ENCODE measurements at places on chromosomes 2 and 18. TPM values are rescaled to one million over a fixed set of nuclear protein-coding genes. Genes with fewer than 3 reads are reported as not detected.

- H3K4me3 ChIP-seq: peak overlapping the region; percentile 37
- peaks cover 8% of the 10 kb centered on the region for H3K4me1 ChIP-seq
- peaks cover 6% of the 10 kb centered on the region for H3K27me3 ChIP-seq
These were observed 629 bp downstream of the PRELID3A start for GRCh38 chr18:12408247-12408869.

MYOM1 gene
- total RNA-seq: 1,331 TPM

GRCh38 chr2:46158661-46159060 is 138.5 kb upstream of the EPAS1 start:
- H3K4me3 ChIP-seq: no peak overlapping the region
- no peak for DNase-seq
- no peak overlapping the region for H3K27ac ChIP-seq
- H3K27me3 ChIP-seq: no peaks in the 10 kb centered on the region

NABP1 gene
- total RNA-seq: 2.9 TPM

DNA sequence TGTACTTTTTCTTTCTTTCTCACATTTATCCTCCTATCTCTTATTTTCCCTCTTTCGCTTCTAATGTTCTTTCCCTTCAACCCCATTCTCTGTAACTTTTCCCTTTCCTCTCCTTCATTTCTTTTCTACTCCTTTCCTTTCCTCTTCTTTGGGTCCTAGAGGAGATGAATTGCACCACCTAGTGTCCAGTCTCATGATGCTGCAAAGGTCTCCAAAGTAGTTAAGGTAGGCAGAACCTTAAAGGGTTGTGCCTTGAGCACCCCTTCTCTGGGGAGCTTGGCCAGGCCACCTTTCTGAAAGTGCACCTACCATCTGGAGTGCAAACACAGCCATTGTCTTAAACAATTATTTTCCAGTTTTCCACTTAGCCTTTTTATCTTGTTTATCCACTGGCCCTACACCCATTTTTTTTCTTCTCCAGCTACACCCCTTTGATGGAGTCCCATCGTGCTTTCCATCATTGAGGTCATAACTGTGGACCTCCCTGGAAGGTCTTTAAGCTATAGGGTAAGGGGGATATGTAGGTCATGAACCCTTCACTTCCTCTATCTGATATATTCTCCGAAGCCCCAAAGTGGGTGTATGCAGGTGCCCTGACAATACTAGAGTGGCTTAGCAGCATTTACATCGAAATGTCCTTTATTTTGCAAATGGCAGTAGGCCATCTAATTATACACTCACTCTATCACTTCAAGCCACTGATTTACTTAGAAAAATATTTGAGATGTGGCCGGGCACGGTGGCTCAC is 155.9 kb downstream of the ESCO1 start:
- H3K27ac ChIP-seq: no peak overlapping the region
- no peaks in the 10 kb centered on the region for H3K27me3 ChIP-seq
- H3K36me3 ChIP-seq: no peaks in the 10 kb centered on the region

DNA sequence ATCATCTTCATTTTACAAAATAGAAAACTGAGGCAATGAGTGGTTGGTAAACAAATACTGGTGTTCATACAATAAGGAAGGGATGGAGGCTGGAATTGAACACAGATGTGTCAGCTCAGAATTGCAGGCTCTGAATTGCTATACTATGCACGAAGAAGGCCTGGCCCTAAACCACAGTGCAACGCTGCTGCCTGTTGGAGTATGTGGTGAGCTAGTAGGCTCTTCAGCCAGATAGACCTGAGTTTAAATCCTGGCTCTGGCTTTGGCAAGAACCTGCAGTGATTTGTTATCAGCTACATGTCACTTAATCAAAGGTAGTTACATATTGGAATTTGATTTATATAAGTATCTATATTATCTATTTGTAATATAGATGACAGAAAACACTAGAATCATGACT is 1602.4 kb upstream of the CELF4 start:
- no peaks in the 10 kb centered on the region for H3K36me3 ChIP-seq
- no peaks in the 10 kb centered on the region for H3K4me1 ChIP-seq
- no peak overlapping the region for H3K27ac ChIP-seq
- H3K27me3 ChIP-seq: no peaks in the 10 kb centered on the region

- no peak for DNase-seq
- H3K27me3 ChIP-seq: no peaks in the 10 kb centered on the region
- H3K36me3 ChIP-seq: no peaks in the 10 kb centered on the region
- no peaks in the 10 kb centered on the region for H3K4me1 ChIP-seq
- H3K4me3 ChIP-seq: no peak overlapping the region
These were observed 592.7 kb upstream of the VRK2 start for GRCh38 chr2:57453945-57454344.

DNA sequence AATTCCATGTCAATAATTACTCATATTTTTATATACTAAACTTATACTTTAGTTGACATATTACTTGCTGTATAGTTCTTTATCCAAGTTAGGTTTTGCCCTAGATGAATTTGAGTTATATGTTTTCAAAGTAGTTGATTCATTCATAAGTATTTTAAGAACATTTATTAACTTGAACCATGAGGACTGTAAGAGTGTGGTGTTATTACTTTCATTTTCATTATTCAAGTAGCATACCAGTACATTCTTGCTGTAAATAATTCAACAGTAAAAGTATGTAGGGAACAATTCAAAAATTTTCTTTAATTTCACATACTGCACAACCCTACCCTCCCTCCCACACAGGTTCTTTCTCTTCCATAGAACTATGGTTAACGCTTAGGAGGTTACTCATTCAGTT is 75.4 kb downstream of the ANKRD12 start:
- H3K27ac ChIP-seq: no peak overlapping the region
- no peak overlapping the region for H3K4me3 ChIP-seq
- no peaks in the 10 kb centered on the region for H3K4me1 ChIP-seq
- H3K27me3 ChIP-seq: no peaks in the 10 kb centered on the region
- no peaks in the 10 kb centered on the region for H3K36me3 ChIP-seq
- DNase-seq: no peak

DNA sequence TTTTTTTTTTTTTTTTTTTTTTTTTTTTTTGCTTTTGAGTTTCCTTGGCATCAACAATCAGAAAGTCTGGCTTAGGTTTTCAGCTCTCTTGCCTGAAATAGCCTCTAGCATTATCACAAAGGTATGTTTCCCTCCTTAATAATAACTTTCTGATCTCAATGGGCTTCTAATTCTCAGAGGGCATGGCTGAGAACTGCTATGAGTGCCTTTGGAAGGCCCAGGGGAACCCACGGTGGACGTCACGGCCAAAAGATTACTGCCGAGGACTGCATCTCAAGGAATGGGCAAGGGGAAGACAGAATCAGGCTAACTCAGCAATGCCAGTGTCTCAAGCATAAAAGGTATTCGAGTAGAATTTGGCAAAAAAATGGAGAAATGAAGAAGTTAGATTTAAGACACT is 73.2 kb upstream of the SLC14A2 start:
- no peaks in the 10 kb centered on the region for H3K4me1 ChIP-seq
- DNase-seq: no peak
- H3K27ac ChIP-seq: no peak overlapping the region

- peaks cover 40% of the 10 kb centered on the region for H3K27me3 ChIP-seq
- H3K4me3 ChIP-seq: no peak overlapping the region
- peaks cover 29% of the 10 kb centered on the region for H3K4me1 ChIP-seq
- H3K27ac ChIP-seq: no peak overlapping the region
These were observed 87.5 kb upstream of the ST3GAL5 start for GRCh38 chr2:85976106-85976920.

- H3K27ac ChIP-seq: no peak overlapping the region
- no peak for DNase-seq
- H3K4me1 ChIP-seq: no peaks in the 10 kb centered on the region
- H3K27me3 ChIP-seq: no peaks in the 10 kb centered on the region
These were observed 130.9 kb downstream of the ANTXR1 start for GRCh38 chr2:69143748-69144360.

DNA sequence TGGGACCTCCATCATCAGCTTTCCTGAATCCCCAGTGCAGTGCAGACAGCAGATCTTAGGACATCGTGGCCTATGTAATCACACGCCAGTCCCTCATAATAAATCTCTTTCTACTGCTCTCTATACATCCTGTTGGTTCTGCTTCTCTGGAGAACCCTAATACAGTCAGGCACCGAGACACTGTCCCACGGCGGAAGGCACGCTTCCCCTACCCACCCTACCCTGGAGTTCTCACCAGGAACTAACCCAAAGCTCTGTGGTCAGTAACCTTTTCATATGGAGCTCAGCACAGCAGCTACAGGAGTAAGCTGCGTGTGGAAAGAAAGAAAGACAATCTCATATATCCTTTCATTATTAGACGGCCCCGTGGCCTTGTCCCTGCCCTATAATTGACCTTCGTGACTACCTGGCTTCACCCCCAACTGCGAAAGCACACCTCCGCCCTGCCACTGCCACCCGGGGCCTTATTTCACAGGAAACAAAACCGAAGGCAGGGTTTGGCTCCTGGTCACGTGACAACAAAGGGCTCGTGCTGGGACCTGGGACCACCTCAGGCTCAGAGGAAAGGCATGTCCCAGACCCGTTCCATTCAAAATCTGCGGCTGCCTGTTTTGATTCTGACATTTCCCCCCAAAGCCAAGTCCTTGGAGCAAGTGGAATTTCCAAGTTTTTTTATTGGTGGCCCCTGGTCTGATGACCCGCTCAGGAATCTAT is 99.7 kb upstream of the ODC1 start:
- no peaks in the 10 kb centered on the region for H3K4me1 ChIP-seq
- no peak overlapping the region for H3K4me3 ChIP-seq
- DNase-seq: no peak

- no peak for DNase-seq
- H3K27ac ChIP-seq: no peak overlapping the region
- H3K4me3 ChIP-seq: no peak overlapping the region
- H3K27me3 ChIP-seq: no peaks in the 10 kb centered on the region
These were observed 256.7 kb downstream of the HDAC4 start for GRCh38 chr2:239143858-239144712.

Data from heart right ventricle (tissue), 16 donors.